ENCODE measurements at places on chromosomes 12 and 14.
A peak's percentile ranks its signal among the peaks of the same experiment; 100 is the strongest.

GRCh38 chr14:20035449-20035848, 389 bp downstream of the OR4K13 start:
- no peak for DNase-seq

DNA sequence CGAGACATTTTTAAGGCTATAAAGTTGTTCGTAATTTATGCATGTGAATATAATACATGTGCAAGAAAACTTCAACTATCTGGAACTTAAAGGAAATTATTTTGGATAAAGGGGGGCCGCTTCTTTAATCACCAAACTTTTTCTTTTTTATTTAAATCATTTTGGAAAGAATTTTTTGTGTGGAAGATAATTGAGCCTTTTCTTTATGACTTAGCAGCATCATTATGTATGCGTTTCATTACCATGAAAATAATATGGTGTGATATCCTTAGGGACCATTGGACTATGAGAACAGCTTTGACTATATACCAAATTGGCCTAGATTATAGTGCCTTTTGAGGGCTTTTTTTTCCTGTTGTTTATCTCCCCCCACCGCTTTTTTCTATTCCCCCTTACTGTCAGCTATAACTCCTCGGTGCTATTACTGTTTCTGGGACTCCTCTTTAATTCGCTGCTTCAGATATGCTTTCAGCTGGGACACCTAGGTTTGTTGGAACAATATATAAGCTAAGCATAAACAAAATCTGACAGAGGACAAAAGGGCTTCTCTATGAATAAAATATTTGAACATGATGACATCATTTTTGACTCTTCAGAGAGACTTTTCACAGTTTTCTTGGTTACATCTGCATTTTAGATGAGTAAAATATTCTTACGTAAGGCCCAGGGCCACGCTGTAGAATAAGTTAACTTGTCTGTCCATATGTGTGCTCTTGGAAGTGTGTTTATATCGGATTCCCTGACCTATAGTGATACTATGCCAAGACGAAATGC, 392.7 kb downstream of the NPAS3 start:
- DNase-seq = no peak

DNA sequence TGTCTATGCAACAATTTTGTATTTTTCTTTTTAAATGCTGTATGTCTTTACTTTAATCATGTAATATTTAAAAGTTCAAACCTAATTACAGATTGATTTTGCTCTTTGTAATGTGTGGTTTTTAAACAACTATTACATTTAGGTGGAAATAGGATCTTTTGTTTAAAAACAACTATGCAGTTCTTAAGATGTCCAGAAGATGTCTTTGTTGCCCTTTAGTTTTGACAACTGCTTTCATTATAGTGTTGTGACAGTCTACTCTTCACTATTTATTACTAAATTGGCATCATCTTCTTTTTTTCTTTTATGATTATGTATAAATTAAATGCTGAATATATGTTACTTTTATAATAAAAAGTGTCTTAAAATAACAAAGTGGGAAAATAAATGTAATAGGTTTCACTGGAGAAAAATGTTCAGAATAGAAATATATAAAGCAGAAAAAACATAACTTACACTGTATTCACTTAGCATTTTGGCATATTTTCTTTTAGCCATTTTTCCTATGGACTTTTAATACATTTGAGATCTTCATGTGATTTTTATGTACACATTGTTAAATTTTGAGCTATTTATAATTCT, 27.1 kb upstream of the PCNX4 start:
- DNase-seq = no peak

- DNase-seq = no peak
Measured at GRCh38 chr12:7161327-7161726, 28.2 kb upstream of the PEX5 start.

DNA sequence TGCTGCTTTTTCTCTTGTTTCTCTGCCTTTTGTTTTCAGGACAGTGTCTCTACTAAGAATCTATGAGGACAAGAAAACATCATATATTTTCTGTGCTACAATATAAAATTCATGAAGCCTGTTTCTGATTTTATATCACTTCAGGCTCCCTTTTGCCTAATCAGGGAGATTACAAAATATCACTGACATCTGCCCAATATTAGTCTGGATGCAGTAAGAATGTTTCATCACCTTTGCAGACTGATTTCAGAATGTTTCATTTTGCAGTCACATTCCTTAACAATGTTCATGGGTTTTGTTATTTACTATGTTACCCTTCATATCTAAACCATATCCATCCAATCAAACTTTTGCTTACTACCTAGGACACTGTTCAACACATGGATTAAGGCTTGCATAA, 491 bp upstream of the CLEC6A start:
- DNase-seq = no peak

DNA sequence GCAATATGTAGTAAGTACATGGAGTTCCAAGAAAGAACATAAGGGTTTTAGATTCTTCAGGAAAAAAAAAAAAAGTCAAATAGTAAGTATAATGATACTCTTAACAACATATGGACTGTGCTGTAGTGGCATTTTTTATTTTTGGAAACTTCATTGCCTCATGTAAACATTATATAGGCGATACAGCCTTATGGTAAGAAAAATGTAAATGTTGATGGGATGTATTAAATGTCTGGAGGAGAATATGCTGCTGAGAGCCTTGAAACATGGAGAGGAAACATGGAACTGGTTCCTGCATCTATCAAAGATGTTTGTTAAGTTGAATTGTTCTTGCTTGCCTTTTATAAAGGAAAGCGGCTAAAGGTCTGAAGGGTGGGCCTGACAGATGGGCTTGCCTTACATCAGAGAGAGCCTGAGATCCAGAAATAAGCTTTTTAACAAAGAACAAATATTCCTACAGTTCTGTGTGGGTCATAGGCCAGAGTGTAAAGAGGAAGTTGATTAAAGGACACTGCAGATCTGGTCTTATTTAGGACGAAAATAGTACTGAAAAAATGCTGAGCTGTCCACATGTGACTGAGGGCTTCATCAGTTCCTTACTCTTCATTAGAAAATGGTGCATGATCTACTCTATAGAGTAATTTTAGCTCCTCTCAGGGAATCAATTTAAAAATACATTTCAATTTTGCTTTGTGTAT, 448.1 kb upstream of the DCN start:
- DNase-seq = no peak

- no peak for DNase-seq
Measured at GRCh38 chr14:90553921-90554336, 157.1 kb downstream of the CALM1 start.

DNA sequence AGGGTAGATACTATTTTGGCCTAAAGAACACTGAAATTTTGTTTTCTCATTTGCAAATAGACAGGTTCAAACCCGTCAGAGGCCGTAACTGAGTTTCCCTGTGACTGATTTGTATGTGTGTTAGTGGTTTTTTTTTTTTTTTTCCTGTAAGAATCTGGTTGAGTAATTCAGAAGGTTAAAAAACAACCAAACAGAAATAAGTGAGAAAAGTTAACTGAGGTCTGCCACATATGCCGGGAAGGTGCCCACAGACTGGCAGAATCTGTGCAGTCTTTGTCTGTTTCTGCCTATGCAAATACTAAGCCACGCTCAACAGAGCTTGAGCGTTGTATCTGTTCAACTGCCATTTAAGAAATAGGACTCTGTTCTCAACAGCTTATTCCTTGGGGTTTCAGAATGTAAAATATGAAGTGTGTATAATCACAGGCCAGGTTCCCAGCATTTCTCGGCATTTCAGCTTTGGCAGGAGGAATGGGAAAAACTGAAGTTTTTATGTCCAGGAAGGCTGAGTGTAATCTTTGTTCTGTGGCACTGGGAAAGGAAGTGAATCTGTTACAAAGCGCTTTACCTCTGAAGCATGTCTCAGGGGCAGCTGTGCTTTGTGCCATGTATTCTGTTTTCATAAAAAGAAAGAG, 181.9 kb downstream of the PRKCH start:
- peak; percentile 64 for DNase-seq

- peak; percentile 30 for DNase-seq
Measured at GRCh38 chr12:9951026-9951675, 19.0 kb upstream of the CLEC2A start.

DNA sequence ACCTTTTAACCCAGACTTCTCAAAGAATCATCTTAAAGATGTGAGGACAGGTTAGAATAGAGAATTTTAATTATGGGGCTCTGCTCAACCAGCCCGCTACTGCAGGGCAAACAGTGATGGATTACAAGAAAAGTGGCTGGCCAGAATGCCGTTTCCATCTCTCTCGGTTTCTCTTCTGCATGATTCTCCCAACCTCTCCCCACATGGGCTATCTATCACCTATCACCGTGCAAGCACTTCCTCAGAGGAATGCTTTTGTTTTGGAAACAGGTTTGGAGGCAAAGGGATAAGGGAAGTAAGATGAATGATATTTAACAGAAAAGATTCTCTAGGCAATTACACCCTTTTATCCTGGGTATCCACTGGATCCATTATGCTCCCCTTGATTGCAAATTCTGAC, 37.4 kb upstream of the PHC1 start:
- no peak for DNase-seq

- no peak for DNase-seq
Measured at GRCh38 chr12:95994476-95994875, 1.7 kb downstream of the HAL start.

DNA sequence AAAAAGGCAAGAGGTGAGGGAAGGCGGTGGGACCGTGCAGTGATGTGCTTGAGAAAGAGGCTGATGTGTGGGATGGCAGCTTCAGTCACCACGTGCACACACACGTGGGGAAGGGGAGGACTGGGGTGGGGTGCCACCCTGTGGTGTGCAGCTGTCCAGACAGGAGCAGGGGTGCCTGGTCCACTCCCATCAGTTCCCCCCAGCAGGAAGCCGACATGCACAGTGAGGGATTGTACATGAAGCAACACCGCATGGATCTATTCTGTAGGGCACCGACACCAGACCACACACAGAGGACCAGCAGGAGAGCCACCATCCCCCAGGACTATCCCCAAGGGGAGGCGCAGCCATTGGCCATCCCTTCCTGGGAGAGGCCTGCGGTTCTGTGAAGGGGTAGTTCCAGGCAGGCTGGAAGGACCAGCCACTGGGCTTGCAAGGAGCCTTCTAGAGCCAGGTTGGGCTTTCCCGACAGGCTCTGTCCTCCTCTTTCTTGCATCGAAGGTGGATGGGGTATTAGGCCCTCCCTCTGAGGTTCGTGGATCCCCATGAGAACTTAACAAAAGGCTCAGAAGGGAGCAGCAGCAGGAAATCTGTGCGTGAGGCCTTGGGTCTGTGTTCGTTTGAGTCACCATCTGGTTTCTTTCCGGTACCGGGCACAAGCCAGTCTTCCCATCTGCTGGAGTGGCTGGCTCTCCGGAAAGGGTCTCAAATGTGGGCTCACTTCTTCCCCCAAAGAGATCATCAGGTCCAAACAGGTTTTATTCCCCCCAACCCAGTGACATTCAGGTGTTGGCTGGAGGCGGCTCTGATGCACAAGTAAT, 59.8 kb downstream of the PLEKHG3 start:
- DNase-seq = no peak

DNA sequence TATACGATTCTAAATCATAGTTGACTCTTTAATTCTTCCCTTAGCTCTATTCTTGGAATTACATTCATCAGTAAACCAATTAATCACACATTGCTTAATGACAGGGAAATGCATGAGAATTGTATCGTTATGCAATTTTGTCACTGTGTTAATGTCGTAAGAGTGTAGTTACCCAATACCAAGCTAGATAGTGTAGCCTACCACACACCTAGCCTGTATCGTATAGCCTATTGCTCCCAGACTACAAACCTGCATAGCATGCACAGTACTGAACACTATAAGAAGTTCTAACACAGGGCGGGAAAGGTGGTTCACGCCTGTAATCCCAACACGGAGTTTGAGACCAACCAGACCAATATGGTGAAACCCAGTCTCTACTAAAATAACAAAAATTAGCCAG, 24.7 kb downstream of the HNRNPC start:
- DNase-seq = no peak

DNA sequence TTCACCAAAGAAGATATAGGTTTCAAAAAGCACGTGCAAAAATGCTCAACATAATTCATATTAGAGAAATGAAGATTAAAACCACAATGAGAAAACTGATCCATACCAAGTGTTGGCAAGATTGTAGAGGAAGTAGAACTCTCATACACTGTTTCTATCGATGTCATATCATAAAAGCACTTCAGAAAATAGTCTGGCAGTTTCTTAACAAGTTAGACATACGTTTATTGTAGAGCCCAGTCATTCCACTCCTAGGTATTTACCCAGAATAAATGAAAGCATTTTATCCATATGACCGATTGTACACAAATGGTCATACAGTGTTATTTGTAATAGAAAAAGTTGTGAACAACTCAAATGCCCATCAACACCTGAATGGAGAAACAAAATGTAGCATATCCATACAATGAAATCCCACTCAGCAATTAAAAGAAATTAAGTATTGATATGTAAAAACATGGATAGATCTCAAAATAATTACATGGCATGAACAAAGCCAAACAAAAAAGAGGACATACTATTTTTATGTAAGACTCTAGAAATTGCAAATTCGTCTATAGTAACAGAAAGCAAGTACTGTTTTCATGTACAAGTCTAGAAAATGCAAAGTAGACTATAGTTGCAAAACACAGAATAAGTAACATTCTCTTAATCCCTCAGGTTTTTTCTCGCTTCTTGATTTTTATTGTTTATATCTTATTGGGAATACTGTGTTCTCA, 41.0 kb downstream of the USP15 start:
- DNase-seq = no peak

DNA sequence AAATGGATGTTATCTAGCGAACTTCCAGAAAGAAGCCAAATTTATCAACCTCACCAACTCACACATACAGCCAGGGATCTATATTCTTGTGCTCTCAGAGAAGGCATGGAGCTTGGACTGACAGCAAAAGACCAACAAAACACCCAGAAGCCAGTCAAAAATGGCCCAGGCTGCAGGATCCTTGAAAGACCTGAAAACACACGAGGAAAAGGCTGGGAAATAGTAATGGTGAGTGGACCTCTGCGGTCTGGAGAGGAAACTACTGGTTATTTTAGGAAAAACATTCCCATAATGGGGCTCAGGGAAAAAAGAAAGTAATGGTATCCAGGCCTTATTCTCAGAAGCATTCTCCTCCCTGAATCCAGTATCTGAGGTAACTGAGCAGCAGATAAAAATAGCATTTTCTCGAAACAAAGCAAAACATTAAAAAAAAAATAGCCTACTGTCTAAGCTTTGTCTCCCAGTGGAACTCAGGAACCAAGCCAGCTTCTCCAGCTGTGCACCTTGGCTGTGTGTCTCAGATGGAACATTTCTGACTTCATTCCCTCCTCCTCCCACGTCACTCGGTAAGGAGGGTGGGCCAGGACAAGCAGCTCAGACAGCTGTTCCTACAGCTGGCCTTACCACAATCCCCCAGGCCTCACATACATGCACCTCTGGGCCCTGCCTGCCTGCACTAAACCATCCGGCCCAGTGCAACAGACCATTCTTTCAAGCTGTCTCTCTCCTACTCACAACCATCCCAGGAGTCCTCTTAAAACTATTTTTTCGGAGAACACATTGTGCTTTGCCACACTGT, 249.9 kb downstream of the DAD1 start:
- DNase-seq = no peak

GRCh38 chr12:12872934-12873275, 18.5 kb upstream of the GPRC5A start:
- DNase-seq = no peak

- no peak for DNase-seq
Measured at GRCh38 chr12:76094754-76095153, 10.3 kb upstream of the NAP1L1 start.

- no peak for DNase-seq
Measured at GRCh38 chr14:68173227-68173972, 353.8 kb downstream of the RAD51B start.

- no peak for DNase-seq
Measured at GRCh38 chr14:96830946-96831345, 33.8 kb downstream of the VRK1 start.
